Fibroblast of mammary gland (primary cell): ENCODE measurements at places on chromosomes 5 and 9.

GRCh38 chr9:112157087-112157486, 18.0 kb downstream of the SUSD1 start:
- no peak for DNase-seq

GRCh38 chr5:154786414-154786813, 31.2 kb downstream of the LARP1 start:
- peak; percentile 22 for DNase-seq

DNA sequence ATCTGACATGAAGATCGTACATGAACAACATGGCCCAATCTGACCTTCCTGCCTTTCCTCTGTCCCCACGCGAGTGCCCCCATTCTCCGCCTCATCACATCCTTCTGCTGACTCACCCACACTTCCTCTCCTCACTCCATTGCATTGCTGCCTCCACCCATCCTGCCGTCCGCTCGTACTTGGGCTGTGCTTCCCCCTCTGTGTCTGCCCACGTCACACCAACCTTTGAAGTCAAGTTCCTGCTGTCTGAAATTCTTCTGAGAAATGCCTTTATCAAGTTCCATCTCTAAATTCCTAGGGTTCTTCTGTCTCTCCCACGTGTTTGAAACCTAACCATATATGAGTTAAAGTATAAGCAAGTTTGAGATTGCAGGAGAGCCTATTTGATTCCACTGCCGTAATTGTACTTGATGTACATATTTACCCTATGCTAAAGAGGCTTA, 18.0 kb upstream of the STARD4 start:
- DNase-seq, result peak; percentile 65

DNA sequence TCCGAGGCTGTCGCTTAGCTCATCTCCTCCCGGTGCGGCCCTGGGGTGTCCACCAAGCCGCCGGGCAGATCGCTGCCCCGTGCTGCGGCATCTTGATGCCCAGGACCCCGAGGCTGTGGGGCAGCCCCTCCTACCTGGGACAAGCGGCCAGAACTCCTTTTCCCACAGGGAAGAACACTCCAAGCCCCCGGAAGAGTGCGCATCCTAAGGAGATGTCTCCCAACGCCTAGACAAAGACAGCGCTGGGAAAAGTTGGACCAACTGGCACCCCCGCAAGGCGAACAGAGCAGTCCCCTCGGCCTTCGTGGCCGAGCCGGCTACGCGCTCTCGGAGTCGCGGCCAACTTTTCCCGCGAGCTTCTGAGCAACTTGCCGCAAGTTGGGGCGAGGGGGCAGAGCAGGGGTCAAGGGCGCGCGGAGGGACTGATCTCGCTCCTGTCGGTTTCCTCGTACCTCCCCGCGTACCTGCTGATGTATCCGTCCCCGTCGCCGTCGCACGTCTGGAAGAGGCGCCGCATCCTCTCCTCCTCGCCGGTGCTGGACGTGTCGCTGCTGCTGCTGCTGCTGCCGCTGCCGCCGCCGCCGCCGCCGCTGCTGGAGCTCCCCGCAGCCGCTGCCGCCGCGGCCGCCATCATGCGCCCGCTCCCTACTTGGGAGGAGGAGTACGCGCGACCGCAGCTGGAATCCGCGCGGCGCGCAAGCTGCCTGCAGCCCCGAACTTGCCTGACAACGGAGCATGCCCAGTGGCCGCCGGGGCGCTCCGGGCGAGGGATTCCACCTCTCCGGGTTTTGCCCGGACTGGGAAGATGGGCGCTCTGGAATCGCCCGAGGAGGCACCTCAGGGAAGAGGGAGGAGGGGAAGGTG, at the start of gene MCC:
Gene MCC (minus strand): TSS at position 673 of the 864 bp plus-strand sequence.
- DNase-seq, result peak; percentile 86

GRCh38 chr9:68738358-68738757, 33.3 kb downstream of the PIP5K1B start:
- no peak for DNase-seq

DNA sequence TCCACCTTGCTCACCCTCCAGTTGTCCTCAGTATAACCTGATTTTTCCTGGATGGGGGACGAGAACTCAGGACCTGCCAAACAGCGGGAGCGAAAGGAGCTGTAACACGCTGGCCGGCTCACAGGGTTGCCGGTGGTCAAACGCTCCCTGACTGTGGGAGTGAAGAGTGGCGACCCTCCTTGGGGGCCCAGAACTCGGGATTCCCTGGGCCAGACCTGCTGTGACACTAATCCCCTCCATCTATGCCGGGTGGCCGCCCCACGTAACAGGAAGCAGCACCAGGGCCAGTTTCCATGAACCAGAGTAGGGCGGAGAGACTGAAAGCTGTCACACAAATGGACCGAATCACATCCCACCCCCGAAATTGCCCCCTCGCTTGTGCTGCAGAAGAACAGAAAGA, 1809.2 kb upstream of the ACO1 start:
- DNase-seq, result no peak

GRCh38 chr9:110033869-110034268, 174.1 kb downstream of the C9orf152 start:
- no peak for DNase-seq

GRCh38 chr5:10631316-10631996, 67.6 kb downstream of the ANKRD33B start:
- no peak for DNase-seq

DNA sequence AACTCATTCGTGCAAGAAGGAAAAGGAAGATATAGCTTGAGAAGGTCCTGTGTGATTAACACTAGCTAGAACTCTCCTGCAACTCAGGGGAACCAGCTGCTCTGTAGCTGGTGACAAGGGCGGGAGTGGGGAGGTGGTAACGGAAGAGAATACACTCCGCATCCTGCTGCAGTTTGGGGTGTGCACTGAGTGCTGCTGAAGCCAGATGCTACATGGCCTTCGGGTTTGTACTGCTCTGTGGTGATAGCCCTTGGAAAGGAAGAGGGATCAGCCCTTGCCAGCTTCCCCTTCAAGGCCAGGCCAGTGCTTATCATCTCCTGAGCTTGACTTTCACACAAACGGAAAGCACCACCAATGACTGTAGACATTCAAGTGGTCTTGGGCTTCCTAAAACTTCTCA, 34.3 kb downstream of the FRMD3 start:
- DNase-seq, result no peak

GRCh38 chr5:3380689-3381088, 214.9 kb upstream of the IRX1 start:
- DNase-seq, result no peak

- no peak for DNase-seq
Measured at GRCh38 chr5:150057996-150058395, 28.4 kb downstream of the CSF1R start.

GRCh38 chr5:178428341-178429155, 161.6 kb downstream of the COL23A1 start:
- no peak for DNase-seq

GRCh38 chr5:51387884-51388275, 4.6 kb downstream of the ISL1 start:
- no peak for DNase-seq

GRCh38 chr5:40497573-40497972, 182.1 kb upstream of the PTGER4 start:
- no peak for DNase-seq

GRCh38 chr5:31090467-31090866, 103.0 kb upstream of the CDH6 start:
- no peak for DNase-seq

GRCh38 chr5:145056800-145057199, 778.3 kb downstream of the PRELID2 start:
- DNase-seq, result peak; percentile 2

- DNase-seq, result peak; percentile 66
Measured at GRCh38 chr5:128537221-128537999, 635 bp downstream of the FBN2 start.

- no peak for DNase-seq
Measured at GRCh38 chr5:16666130-16666882, 49.5 kb upstream of the RETREG1 start.

- peak; percentile 13 for DNase-seq
Measured at GRCh38 chr5:42641336-42642005, 115.1 kb upstream of the CCDC152 start.

GRCh38 chr5:151191661-151192060, 32.2 kb downstream of the CCDC69 start:
- DNase-seq, result no peak

DNA sequence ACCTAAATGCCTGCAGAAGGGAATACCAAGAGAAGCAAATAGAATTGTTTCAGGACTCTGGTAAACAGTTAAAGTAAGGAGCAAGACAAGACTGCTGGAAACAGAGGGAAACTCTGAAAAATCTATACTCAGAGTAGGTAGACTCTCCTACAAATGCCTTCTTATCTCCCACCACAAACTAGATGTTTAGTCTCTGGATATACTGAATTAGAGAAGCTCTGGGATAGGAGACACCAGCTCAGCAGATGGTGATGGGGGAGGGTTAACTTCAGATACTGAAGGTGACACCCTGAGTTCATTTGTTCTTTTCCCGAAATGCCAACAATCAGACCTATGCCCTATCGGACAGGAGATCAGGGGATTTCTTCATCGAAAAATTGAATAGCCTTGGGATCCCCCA, 54.1 kb upstream of the CHD1 start:
- DNase-seq, result no peak

DNA sequence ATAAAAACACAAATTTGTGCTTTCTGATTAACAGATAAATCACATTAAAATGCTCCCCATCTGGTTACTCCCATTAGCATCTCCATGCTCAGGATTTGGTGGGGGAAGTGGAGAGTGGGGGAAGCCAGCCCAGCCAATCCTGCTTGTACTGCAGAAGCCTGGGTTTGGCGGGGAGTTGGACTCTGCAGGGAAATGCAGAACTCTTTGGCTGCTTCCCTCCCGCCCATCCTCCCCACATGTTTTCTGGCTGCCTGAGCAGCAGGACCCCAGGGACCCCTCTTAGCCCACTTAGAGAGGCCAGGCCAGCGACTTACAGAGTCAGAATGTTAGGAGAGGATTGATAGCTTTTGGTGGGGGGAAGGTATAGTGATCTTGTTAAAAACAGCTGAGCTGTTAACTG, 59.5 kb upstream of the FOXI1 start:
- no peak for DNase-seq

DNA sequence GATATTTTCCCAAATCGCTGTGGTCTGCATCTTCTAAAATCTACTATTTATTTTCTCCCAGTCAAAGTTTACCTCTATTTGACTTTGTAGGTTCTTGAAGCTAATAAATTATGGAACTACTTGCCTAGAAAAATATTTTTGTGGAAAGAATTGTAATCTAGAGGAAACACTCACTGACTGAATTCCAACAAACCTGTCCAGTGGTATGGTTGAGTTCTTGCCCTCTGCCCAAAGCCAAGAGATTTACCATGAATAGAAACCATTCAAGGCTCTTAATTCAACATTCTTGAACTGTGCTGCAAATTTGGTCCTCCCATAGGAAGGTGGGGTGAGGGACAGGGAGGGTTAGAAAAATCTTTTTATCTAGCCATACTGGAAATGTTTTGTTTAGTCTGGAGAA, 233.9 kb upstream of the MAP3K1 start:
- DNase-seq, result no peak

DNA sequence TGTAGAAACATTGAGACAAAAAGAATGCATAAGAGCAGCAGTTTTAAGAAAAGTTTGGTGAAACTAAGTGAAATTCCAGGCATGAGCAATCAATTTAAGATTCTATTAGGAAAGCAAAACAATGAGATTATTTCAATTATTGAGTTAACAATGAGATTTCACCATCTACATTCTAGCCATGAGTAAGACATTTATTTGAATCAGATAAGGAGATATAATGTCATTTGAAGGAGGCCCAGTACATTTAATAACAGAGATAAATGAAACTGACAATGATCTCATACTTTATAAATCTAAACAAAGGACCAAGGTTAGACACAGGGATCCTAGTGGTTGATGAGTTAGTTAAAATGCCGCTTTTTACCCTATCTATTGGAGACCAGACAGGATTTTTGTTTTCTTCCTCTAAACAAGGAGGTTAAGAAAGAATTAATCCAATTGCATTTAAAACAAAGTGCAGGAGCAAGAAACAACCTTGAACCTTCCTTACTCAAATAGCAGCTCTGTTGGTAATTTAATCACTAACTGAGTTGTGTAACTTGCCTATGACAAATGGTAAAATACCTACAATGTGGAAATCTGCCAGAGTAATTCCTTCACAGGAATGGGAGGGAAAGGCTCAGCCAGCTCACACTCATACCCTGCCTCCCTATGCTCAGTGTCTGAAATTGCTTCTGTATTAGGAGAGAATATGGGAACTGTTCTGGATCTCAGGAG, 103.5 kb upstream of the NR3C1 start:
- peak; percentile 93 for DNase-seq

GRCh38 chr9:120715389-120715924, 1.2 kb upstream of the MEGF9 start:
- DNase-seq, result peak; percentile 89

DNA sequence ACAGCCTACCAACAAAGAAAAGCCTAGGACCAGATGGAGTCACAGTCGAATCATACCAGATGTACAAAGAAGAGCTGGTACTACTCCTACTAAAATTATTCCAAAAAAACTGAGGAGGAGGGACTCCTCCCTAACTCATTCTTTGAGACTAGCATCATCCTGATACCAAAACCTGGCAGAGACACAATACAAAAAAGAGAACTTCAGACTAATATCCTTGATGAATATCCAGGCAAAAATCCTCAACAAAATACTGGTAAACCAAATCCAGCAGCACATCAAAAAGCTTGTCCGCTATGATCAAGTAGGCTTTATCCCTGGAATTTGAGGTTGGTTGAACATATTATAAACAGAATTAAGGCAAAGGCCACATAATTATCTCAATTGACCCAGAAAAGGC, 900.4 kb upstream of the ARRDC3 start:
- peak; percentile 6 for DNase-seq

DNA sequence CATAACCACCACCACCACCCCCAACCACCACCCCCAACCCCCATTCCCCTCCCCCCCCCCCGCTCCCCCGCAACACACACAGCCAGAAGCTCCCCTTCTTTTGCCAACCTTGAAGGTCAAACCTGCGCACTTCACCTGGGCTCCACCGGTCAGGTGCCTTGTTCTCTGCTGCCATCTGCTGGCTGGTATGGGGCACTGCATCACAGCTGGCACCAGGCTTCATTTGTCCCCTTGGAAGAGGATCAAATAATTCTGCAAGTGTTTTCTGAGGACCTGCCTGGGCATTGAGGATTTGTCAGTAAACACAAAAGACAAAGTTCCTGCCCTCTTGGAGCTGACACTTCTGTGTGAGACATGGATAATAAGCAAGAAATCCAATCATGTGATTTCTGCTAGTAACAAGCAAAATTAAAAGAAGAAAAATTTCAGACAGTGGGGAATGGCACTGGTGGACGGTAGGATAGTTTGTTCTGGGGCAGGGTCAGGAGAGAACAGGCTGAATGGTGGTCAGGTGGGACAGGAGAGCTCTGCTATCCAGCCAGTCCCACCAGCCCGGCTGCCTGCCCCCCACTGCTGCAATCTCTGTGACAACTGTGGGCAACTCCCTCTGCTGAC, 55.6 kb upstream of the LMX1B start:
- peak; percentile 29 for DNase-seq

DNA sequence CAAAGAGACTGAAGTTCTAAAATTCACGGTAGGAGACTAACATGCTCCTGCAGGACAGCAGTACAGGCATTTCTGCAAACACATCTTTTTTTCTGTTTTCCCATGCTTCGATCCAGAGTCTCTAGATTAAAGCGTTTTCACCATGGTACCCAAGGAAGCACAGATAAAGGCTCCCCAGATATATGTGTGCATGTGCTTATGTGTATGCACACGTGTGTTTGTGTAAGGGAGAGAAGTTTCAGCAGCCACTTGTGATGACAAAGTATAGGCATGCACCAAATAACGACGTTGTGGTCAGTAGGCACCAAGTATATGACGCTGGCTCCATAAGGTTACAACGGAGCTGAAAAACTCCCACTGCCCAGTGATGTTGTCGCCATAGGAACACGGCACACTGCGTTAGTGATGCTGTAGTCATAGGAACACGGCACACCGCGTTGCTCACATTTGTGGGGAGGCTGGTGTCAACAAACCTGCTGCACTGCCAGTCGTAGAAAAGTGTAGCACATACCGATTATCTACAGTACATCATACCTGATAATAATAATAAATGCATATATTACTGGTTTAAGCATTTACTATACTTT, 21.7 kb downstream of the MED10 start:
- no peak for DNase-seq
